ENCODE measurements at places on chromosomes 7 and 10.
A peak's percentile ranks its signal among the peaks of the same experiment; 100 is the strongest.

GRCh38 chr7:13921062-13921461 is 68.4 kb downstream of the ETV1 start:
- no peak for DNase-seq

DNA sequence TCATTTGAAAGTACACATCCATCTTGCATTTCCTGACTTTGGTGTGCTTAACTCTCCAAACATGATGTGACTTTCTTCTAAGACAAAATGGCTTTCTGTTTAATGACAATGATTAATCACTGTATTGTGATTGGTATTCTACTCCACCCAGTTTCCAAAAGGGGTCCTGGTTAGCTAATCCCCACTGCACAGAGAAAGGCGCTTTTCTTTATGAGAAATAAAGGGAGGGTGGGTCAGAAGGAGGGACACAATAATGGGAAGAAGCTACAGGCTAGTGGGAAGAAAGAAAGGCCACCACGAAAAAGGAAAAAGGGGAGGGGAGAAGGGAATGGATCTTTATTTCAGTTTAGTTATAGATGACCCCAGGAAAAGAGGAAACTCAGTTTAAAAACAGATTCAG is 69.2 kb downstream of the PRTFDC1 start:
- no peak for DNase-seq

DNA sequence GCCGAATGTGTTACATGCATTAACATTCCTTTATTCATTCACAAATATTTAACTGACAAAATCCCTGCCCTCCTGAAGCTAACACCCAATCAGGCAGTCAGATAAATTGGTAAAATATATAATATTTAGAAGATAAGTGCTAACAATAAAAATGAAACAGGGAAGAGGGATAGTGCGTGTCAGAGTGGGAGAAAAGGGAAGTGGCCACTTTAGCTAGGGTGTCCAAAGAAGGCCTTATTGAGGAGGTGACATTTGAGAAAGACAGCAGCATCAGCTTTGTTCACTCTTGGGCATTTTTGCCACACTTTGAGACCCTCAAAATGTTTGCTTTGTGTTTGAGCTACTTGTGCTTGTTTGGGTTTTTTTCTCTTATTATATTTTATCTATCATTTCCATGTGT is 317.8 kb downstream of the SNX13 start:
- DNase-seq: no peak

DNA sequence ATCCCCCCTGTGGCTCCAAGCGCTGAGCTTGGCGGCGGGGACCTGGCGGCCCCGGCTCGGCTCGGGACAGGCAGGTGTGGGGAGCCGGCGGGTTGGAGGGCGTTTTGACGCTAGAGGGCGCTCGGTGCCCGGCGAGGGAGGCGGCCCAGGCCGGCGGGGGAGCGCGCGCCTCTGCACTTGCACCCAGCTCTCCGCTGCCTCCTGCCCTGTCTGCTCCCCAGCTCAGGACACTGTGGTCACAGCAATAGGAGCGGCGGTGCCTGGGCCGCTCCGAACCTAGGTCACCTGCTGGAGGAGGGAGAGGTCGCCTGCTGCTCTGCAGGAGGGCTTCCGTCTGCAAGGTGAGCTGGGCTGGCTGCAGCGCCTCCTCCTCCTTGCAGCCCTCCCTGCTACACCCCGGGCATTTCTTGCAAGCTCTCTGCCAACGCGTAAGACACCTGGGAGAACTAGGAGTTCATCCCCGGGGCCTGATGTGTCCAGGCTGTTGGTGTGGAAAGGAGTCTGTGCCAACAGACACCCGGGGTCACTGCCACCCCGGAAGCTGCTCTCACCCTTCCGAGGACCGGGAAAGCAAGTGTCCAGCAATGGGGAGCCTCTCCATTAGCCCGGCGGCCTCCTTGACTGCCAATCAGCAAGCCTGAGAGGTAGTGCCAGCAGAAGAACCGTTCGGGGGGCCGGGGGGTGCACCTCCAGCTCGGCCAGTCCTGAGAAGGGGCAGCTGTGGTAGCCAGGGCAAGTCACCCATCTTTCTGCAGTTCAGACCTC is 620.4 kb downstream of the GALNT17 start:
- DNase-seq: peak; percentile 8

DNA sequence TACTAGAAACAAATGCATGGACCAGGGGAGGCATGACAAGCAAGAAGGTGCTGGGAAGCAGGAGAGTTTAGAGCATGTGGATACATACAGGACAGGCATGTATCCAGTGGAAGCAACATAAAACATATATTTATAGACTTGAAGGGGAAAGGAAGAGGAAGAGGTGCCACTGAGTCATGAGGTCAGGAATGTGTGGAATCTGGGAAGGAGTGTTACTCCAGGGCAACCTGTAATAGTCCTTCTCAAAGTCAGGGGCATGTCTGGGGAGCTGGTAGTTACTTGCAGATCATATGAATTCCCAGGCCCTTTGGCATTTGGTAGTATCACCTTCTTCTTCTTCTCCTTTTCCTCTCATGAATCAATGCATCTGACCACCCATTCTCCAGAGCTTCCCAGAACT is 246.6 kb downstream of the XPNPEP1 start:
- DNase-seq: peak; percentile 66

- DNase-seq: no peak
These were observed 384.4 kb upstream of the ZWINT start for GRCh38 chr10:56745490-56745889.

- no peak for DNase-seq
These were observed 24.9 kb downstream of the EPDR1 start for GRCh38 chr7:37945336-37945735.

DNA sequence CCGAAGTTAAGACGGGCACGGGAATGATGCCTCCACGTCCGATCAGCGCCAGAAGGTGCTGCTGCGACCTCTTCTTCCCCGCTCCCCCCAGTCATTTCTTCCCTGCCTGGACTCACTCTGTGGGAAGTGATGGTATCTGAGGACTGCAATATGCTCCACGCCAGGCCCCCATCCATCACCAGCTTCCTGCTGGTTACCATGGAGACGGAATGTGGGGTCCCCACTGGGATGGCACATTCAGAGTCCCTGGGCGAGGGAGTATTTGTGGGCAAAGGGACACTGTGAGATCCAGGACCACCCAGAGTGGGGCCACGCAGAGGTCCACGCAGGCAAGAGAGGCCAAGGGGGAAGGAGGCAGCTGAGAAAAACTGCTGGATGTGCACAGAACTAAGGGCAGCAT is 39.7 kb downstream of the CARD11 start:
- DNase-seq: no peak

- no peak for DNase-seq
These were observed 4.5 kb downstream of the DMTF1 start for GRCh38 chr7:87156709-87157108.

DNA sequence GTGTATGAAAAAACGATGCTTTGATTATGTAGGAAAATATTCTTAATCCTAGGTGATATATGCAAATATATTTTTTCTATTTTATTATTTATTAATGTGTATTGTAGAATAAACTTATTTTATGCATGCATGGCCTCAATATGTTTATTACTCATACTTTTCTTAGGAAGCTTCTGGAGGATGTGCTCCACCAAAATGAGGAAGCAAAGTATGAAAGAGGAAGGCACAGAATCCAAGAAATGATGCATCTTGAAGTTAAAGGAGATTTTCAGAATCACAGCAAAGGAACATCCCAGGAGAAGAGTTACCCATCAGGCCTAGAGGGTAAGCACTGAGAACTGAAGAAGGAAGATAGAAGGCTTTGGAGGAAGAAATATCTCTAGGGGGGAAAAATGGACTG is 35.0 kb upstream of the MRPS16 start:
- no peak for DNase-seq

GRCh38 chr10:47456079-47456785 is 27.7 kb downstream of the ANXA8 start:
- no peak for DNase-seq

- no peak for DNase-seq
These were observed 49.1 kb upstream of the GPAM start for GRCh38 chr10:112232670-112233069.

GRCh38 chr7:38463277-38464225 is 167.6 kb downstream of the AMPH start:
- no peak for DNase-seq

DNA sequence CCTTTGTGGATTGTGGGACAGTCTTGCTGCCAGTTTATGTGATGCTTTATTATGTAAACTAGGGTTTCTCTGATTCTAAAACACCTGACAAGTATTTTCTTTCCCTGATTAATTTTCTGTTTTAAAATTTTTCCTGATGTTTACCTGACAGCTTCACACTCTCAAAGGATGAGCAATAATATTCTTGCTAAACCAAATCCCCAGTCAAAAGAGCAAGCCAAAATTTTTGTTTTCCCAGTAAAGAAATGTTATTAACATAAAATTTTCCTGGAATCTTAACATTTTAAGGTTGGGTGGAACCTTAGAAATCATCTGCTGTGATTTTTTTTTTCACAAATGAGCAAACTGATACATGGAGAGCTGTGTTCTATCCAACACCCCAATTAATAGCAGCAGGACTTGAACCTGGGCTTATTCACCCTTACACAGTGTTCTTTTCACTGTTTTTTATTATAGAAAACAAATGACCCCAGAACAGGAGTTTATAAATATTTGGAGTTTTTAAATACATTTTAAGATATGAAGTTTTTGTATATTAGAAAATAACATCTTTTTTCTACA is 185.2 kb upstream of the VIPR2 start:
- DNase-seq: no peak

DNA sequence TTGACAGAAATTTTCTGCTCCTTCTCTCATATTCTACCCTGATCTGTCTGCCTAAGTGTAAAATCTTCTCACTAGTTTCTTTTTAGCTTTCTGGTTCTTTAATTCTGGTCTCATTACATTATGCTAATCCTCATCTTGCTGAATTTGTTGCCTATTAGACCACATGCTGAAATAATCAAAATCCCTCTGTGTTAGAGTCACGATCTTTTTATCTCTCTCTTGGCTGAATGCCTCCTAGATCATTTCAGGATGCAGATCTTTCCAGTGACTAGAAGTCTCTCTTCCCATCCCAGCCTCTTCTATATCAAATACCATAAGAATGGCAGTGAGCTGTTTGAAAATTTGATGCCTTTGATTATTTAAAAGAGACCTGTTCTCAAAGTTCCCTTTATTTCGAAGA is 661.9 kb downstream of the SORCS1 start:
- no peak for DNase-seq

DNA sequence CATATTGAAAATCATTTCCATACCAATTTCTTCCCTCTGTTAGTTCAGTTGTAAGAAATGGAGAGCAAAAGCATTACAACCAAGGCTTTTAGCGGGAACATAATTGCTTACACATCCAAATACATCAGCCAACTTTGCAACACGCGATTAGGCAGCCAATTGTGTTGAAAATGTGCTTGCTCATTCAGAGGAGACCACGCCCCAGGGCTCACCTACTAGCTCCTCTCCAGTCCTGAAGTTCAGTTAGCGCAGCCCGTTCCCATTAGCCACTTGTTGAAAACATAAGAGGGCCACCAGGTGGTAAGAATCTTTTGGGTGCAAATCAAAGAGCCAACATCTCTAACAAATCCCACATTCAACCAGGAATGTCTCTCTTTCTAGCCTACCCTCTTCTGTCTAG is 213.2 kb upstream of the MDFIC start:
- no peak for DNase-seq

DNA sequence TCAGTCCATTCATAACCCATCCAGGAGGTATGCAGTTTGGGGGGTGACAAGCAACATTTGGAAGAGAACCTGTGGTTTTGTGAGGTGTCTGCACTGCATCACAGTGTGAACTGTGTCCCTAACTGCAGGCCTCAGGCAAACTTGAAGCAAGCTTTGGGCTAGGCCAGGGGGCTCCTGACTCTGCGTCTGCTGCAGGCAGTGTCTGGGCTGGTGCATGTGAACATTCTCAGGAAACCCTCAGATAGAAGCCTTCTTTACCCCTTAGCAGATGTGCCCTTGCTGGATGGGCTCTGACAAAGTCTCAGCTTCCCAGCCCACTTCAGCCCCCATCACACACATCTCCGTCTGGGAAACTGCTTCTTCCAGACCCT is 61.0 kb downstream of the VIPR2 start:
- no peak for DNase-seq

DNA sequence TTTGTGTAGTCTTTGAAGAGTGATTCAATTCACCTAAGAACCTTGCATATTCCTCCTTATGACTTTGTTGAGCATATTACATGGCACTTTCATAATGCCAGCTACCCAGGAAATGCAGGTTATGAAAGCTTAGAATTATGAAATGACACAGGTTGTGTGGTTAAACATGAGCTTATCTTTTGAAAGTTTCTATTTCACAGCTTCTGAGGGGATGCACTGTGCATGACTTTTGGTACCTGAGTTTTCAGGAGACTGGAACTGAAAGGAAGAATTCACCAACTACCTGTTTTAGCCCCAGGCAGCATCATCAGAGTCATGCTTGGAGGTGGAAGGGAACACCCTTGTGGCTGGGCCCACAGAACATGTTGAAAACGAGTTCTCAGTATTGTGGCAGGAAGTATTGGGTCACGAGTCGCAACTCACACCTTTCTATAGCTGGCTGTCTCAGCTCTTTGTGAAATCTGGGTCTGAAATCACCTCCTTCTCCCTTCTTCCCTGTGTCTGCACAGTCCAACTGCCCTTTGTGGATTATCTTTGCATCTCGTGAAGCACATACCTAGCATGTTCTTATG is 228.2 kb downstream of the PTEN start:
- no peak for DNase-seq

DNA sequence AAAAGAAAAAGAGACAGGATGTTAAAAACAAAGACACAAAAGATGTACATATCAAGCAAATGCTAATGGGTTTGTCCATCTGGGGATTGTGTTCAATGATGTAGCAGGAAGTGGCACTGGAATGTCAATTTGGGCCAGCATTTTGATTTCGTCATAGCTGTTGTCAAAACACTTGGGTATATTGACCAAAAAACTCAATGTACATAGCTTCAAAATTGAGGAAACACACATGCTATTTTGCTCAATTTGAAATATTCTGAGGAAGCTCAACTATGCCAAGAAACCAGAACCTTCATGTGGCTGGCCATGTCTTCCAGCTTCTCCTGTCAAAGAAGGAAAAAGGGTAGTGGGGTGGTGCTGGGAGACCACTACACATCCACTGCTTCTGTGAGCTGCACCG is 212.7 kb upstream of the GHITM start:
- DNase-seq: no peak

DNA sequence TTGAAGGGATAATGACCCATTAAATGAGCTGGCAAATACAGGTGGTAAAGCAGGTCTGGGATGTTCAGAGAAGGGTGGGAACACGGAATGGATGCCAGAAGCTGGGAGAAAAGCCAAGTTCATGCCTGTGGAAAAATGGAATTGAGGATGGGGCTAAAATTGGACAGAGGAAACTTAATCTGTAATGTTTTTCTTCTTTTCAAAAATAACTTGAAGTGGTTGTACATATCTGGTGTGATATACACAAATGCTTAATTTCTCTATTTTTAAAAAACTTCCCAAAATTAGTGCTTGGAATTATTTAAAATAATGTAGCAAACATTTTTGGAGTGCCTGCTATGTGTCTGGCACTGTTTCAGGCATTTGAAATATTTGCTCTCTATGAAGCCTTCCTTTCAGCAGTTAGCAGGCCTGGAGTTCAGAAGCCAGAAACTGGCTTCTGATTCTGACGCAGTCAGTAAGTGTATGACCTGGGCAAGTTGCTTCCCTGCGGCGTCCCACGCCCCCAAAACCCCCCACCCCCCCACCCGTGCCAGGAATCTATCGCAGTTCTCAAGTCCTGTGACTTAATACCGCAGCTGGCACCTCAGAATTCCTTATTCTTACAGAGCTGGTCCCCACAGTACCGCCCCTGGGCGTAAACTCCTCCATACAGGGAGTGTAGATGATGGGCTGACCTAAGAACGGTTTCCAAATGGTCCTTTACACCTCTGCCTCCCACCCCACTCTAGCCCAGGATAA is 828 bp upstream of the MALSU1 start:
- DNase-seq: peak; percentile 81

- DNase-seq: peak; percentile 79
These were observed 17.6 kb downstream of the DNAJB12 start for GRCh38 chr10:72337039-72337629.

- peak; percentile 25 for DNase-seq
These were observed 93.3 kb downstream of the HYCC1 start for GRCh38 chr7:22920672-22921071.
